AG09319 (cell line): ENCODE measurements at places on chromosomes 7 and 10.

DNA sequence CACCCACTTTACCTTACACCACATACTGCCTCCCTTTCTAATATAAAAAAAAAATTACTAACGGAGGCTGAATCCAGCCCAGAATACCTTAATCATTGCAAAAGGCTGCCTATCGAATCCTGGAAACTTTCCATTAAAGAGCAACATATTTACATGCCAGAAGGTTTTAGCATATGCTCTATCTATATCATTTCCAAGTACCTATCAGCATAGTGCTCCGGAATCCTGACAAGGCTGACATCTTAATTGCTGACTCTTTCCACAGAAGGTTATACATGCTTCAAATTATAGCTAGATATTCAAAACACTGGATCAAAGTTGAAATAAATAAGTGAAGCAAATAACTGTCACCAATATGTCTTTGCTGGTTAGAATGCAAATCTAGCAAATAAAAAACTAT, 170.9 kb upstream of the CDK1 start:
- no peak for DNase-seq

DNA sequence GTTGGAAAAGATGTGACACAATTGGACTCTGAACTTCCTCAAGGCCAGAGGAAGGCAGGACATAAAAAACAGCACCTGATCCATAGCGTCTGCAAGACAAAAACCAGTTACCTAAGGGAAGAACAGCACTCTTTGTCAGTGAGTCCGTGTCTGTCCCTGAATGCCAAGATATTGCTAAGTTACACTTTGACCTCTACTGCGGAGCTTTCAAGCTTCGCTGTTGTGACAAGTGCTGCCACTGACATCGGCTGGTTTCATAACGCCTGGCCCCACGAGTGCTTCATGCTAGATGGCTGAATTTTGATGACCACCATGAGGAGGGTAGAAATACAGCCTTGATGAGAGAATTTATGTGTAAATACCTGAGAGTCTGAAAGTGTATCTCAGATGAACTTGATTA, 49.7 kb upstream of the JAZF1 start:
- DNase-seq, result no peak

- no peak for DNase-seq
Measured at GRCh38 chr10:19041171-19041570, 7.4 kb upstream of the MALRD1 start.

DNA sequence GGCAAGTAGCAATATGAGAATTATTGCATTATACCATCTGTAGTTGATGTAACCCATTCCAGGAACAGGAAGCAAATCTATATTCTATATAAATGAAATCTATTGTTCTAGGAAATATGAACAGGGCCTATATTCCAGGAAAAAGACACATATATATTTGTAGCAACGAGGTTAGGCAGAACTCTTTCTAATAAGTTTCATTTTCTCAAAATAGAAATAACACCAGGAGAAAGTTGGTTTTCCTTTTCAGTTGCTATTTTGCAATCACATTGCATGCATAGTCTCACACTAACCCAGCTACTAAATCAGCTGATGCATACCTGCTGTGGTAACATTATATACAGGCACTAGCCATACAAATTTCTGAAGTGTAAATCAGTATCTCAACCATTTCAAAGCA, 6.2 kb upstream of the IFIT2 start:
- no peak for DNase-seq

- no peak for DNase-seq
Measured at GRCh38 chr7:45156516-45157272, 897 bp upstream of the RAMP3 start.

GRCh38 chr7:117479225-117480054, at the start of gene CFTR:
TSS of gene CFTR (plus strand) at chr7:117480025. CDS start at chr7:117480095, 70 bp downstream.
- no peak for DNase-seq

- DNase-seq, result no peak
Measured at GRCh38 chr7:38327637-38328036, 54.2 kb upstream of the TARP start.

DNA sequence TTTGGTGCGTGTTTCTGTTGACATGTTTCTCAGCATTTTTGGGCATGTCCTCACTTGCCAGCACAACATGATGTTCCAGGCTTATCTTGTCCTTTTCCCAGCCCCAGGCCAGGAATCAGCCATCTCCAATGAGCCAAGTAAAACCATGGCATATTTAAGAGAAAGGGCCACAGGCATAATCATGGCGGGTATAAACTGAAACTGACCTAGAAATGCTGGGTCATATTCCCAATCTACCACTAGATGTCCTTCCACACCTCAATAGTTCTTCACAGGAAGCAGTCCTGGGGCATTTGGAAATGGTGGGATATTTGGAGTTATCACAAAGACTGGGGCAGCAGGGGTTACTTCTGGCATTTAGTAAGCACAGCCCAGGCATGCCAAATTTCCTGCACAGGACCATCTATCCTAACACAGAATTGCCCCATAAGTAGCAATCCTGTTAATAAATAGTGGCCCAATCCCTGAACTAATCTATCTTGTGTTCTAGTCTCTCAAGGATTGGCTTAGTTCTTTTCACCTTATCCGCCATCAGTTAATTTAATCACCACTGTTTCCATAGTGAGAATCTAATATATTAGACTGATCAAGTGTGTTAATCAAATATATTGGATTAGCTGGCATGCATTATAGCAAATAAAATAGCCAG, 101.6 kb downstream of the NPSR1 start:
- DNase-seq, result no peak

GRCh38 chr10:33880291-33880690, 545.8 kb upstream of the NRP1 start:
- DNase-seq, result no peak

DNA sequence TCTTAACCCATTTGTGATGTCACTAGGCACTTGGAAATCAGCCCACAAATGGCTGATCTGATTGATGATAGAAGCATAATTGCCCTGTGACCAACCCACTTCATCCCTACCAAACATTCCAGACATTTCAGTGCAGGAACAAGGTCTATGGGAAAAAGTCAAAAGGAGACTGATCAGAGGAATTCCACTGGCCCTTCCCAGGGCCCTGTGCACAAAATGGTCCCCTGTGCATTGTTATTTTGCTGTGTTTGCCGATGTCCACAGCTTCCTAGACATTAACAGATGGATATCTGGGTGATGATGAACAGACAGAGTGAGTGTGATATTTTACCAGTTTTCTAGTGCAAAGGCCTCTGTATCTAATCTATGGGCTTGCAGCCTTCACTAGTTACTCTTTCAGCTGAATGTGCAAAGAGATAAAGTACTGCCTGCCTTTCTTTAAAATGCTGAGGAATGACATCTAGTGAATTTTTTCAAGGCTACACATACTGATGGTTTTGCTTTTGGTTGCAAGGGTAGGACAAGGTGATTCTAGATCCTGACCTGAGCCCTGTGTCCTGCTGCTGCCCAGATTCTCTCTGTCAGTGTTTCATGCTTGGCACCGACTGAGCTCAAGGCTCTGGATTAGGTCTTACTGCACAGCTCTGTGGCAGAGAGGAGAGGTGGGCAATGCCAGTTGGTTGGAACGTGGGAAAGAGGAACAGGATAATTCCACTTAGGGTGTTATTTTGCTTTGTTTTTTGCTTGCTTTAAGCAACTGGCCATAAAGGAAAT, 55.4 kb downstream of the CALD1 start:
- no peak for DNase-seq
